ENCODE measurements at places on chromosomes 11 and 22.

DNA sequence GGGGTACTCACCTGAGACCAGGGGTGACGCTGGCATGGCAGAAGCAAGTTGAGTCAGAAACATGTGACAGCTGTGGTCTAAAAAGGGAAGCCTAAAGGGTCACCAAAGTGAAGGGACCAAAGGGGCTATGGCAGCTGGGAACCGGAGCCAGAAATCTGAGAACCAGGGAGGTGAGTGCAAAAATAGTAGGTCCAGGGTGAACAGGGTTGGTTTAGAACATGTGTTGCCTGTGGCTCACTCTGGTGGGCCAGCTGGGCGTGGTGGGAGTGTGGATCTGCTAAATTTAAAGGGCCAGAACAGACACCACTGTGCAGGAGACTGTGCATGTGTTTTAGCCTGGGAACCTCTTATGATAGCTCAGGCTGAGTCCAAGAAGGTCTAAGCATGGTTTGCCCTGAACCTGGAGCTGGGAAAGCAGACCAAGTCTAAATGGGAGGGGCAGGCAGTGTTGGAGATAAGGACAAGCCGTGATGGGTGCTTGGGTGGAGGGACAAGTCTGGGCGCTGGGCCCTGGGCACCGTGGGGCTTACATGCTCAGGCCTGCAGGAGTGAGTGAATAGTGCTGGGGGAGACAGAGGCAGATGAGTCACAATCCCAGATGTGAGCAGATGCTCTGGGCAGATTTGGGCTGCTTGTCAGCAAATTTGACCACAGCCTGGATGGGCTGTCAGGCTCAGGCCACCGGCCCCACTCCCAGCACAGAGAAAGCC, 41.4 kb upstream of the ZBED5 start:
- DNase-seq, result no peak
- H3K4me3 ChIP-seq, result no peak overlapping the region
- H3K36me3 ChIP-seq, result no peaks in the 10 kb centered on the region
- no peak overlapping the region for H3K27ac ChIP-seq
- no peaks in the 10 kb centered on the region for H3K4me1 ChIP-seq

- H3K27ac ChIP-seq, result no peak overlapping the region
- no peaks in the 10 kb centered on the region for H3K27me3 ChIP-seq
- no peak overlapping the region for H3K4me3 ChIP-seq
- H3K36me3 ChIP-seq, result no peaks in the 10 kb centered on the region
- no peak for DNase-seq
These were observed 764.2 kb downstream of the BRD1 start for GRCh38 chr22:49063545-49063890.

DNA sequence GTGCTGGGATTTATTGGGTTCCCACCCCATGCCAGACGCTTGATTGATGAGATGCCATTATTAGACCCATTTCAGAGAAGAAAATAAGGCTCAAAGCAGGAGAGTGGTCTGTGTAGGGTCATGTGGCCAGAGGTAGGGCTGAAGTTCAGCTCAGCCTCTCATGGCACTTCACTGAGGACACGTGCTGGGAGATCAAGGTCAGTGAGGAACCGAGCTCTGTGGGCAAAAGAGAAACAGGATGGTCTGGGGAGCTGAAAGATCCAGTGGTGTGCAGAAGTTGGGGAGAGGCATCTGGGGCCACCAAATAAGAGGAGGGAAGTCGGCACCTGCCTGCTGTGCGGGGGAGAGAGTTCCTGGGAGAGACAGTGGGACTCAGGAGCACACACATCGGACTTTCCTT, 19.6 kb downstream of the RHOD start:
- no peaks in the 10 kb centered on the region for H3K27me3 ChIP-seq
- no peak overlapping the region for H3K4me3 ChIP-seq
- no peaks in the 10 kb centered on the region for H3K36me3 ChIP-seq
- H3K4me1 ChIP-seq, result peaks cover 3% of the 10 kb centered on the region

DNA sequence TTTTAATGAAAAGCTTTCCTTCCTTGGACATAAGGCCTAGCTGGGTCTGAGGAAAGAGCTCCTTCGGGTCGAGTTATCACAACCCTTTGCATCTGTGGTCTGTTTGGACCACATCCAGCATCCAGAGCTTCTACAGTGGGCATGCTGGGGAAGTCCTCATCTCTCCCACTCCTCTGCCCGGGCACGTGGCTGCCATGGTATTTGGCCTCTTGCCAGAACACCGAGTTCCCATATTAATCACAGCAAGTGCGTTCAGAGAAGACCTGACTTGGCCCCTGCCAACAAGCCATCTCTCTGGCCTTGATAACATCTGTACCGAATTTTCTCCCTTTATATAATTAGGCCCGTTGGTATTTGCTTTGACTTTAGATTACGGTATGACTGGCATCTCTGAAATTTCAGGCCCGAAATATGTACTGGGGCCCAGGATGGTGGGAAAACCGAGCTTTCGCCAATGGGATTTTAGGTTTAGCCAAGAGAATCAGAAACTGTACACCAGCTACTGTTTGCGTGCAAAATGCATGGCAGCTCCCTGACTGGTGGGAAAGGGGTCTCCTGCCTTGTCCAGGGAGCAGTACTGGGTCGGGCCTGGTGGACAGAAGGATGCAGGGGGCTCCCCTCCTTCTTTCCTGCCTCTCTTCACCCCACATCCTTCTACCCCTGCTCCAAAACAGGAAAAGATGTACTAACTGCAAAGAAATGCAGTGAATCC, 90.0 kb downstream of the MICAL2 start:
- H3K36me3 ChIP-seq, result no peaks in the 10 kb centered on the region
- no peak overlapping the region for H3K4me3 ChIP-seq
- H3K27ac ChIP-seq, result no peak overlapping the region
- no peak for DNase-seq
- H3K27me3 ChIP-seq, result no peaks in the 10 kb centered on the region
- no peaks in the 10 kb centered on the region for H3K4me1 ChIP-seq

- no peak overlapping the region for H3K4me3 ChIP-seq
- DNase-seq, result no peak
- H3K27me3 ChIP-seq, result no peaks in the 10 kb centered on the region
These were observed 2.3 kb downstream of the B3GAT1 start for GRCh38 chr11:134409552-134410429.

GRCh38 chr11:8294251-8294935, 30.7 kb upstream of the LMO1 start:
- no peak overlapping the region for H3K27ac ChIP-seq
- DNase-seq, result peak; percentile 31
- no peak overlapping the region for H3K4me3 ChIP-seq
- H3K36me3 ChIP-seq, result no peaks in the 10 kb centered on the region
- H3K4me1 ChIP-seq, result peaks cover 5% of the 10 kb centered on the region

DNA sequence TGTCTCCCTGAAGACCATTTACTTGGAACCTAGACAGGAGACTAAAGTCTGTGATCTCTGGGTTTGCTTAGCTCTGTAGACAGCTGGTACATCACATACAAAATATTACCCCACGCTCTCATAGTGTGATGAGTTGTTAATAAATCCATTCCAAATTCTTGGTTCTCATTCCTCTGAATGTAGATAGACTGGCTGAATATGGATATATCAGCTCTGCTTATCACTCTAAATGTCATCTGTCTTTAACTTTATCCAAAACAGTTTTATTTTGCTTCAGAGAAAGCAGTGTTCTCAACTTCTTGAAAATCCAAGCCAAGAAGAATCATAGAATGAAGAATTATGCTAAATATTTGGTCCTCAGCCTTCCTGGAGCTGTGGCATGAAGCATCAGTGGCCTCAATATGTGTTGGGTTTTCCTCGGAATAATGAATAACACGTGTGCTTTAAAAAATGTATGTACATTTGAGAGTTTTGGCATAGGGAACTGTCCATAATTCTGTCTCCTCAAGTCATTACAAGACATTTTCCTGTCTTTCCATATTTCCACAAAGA, 10.5 kb upstream of the LDLRAD3 start:
- H3K27me3 ChIP-seq, result no peaks in the 10 kb centered on the region
- no peak overlapping the region for H3K27ac ChIP-seq
- no peak for DNase-seq

- no peak for DNase-seq
- H3K4me3 ChIP-seq, result no peak overlapping the region
- no peaks in the 10 kb centered on the region for H3K36me3 ChIP-seq
- peaks cover 8% of the 10 kb centered on the region for H3K27me3 ChIP-seq
- H3K4me1 ChIP-seq, result no peaks in the 10 kb centered on the region
These were observed 95.9 kb upstream of the FGF3 start for GRCh38 chr11:69915151-69915500.

- no peaks in the 10 kb centered on the region for H3K4me1 ChIP-seq
- no peak for DNase-seq
- H3K4me3 ChIP-seq, result no peak overlapping the region
- H3K27ac ChIP-seq, result no peak overlapping the region
These were observed 34.5 kb downstream of the SYT9 start for GRCh38 chr11:7286178-7286577.

GRCh38 chr11:120336641-120337354, 585 bp downstream of the ARHGEF12 start:
- H3K27ac ChIP-seq, result peak overlapping the region; percentile 53
- H3K4me1 ChIP-seq, result no peaks in the 10 kb centered on the region
- H3K27me3 ChIP-seq, result no peaks in the 10 kb centered on the region
- H3K36me3 ChIP-seq, result no peaks in the 10 kb centered on the region
- peak; percentile 81 for DNase-seq
- H3K4me3 ChIP-seq, result peak overlapping the region; percentile 98

DNA sequence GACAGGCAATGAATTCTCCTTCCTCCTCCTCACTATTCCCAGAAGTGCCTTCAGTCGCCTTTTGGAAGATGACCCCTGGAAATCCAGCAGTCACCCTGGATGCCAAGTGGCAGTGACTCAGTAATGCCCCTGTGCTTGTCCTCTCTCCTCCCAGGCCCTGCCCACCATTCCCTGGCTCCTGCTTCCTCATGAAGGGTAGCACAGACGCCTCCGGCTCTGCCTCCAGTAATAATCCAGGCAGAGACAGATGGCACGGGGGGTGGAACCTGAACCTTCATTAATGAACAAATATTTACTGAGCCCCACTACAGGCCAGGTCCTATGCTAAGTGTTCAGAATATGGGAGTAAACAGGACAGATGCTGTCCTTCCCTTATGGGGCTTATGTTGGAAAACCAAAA, 23.2 kb downstream of the SYT13 start:
- no peak for DNase-seq
- no peaks in the 10 kb centered on the region for H3K4me1 ChIP-seq
- H3K27me3 ChIP-seq, result no peaks in the 10 kb centered on the region
- H3K27ac ChIP-seq, result no peak overlapping the region
- no peak overlapping the region for H3K4me3 ChIP-seq
- no peaks in the 10 kb centered on the region for H3K36me3 ChIP-seq

Data from H1 (cell line).